ENCODE measurements at places on chromosomes 1 and 21. TPM values are rescaled to one million over a fixed set of nuclear protein-coding genes. Genes with fewer than 3 reads are reported as not detected.
A peak's percentile ranks its signal among the peaks of the same experiment; 100 is the strongest.

The SMYD2 gene
- total RNA-seq = 21.7 TPM

GRCh38 chr1:102733491-102734236, 374.7 kb downstream of the COL11A1 start:
- no peak for DNase-seq

GRCh38 chr1:101291562-101292380, 55.0 kb downstream of the S1PR1 start:
- no peak for DNase-seq

GRCh38 chr1:24965571-24965930, 35.5 kb upstream of the RUNX3 start:
- no peak for DNase-seq

DNA sequence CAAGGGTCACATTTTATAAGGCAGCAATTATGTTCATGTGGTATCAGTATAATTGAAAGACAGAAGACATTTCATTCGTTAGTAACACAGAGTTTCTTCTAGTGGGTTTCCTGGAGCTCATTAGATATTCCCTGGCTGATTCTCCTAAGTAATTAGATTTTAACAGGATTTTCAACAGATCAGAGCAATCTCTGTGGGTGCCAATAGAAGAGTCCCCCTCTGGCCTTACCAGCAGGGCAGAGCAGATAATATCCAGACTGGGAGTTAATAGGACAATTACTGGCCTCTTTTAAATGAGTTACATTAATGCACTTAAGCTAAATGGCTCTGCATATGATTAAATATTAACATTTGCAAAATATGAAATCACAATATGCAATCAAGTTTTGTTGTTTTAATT, 74.2 kb upstream of the FOXD3 start:
- DNase-seq = no peak

DNA sequence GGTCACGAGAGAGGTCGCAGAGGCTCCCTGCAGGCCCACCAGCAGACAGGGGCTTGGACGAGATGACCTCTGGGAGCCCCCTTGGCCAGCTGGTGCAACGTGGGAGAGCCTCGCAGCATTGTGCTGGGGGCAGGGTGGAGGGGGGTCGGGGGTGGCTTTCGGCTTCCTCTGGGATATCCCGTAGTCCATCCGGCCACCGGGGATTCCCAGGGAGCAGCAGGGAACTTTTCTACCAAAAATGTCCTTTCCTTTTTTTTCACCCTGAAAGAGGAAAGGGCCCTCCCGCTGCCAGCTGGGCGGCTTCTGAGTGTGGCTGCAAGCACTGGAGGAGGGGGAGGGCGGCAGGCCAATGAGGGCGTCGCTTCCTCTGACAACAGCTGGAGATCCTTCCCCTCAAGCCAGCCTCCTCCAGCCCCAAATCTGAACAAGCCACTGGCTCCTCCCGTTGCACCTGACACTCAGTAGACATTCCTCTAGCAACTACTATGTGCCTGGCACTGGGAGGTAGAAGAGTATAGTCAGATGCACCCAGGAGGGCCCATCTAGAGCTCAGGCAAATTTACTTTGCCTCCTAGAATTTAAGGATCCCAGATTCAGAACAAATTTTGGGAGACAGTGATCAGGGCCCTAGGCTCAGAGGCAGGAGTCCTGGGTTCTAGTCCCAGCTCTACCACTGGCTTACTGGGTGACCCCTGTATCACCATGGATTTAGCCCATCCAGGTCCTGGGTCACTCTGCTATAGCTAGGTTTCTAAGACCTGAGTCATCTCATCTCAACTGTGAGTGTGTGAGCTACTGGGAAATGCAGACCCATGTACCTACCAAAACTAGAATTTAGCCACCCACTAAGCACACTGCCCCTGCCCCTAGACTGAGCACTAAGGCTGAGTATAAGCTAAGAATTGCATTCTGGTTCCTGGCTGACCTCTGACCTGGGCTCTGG, 2.7 kb downstream of the MOB3C start:
- DNase-seq = peak; percentile 42

The RNF186 gene
- total RNA-seq = not detected

The LEMD1 gene
- not detected for total RNA-seq

The MYBPH gene
- not detected for total RNA-seq

DNA sequence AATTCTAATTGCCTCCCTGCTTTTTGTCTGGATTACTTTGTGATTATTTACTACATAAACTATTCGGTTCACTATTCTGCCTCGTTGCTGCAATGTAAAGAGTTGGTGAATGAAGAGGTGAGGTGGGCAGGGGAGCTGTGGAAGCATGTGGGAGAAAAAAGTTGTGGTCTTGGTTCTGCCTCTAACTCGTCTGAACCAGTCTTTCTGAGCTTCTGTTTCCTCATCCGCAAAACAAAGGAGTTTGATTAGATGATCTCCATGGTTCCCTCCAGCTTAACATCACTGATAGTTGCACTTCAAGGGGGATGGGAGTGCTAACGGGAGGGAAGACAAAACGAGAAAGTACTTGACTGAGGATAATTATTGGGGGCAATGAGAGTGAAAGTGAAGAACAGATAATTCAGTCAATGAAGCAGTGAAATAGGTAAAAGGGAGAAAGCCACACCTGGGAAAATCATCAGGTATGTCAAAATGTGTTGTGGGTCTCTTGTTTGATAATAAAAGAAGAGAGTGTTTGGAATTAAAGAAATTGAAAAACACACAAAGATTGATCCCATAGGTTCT, 26.2 kb upstream of the UHMK1 start:
- DNase-seq = no peak

The CFHR2 gene
- total RNA-seq = not detected

DNA sequence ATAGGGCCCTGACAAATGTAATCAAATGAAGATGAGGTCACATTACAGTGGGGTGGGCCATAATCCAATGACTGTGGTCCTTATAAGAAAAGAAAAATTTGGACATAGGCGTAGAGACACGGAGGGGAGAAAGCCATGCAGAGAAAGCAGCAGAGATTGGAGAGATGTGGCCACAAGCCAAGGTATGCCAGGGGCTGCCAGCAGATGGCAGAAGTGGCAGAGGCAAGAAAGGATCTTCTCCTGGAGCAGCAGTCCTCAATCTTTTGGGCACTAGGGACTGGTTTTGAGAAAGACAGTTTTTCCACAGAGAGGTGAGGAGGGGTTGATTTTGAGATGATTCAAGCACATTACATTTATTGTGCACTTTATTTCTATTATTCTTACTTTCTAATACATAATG, 355.1 kb downstream of the NPHP4 start:
- DNase-seq = no peak

The RNASEL gene
- 4.4 TPM for total RNA-seq

The TRIM17 gene
- not detected for total RNA-seq

DNA sequence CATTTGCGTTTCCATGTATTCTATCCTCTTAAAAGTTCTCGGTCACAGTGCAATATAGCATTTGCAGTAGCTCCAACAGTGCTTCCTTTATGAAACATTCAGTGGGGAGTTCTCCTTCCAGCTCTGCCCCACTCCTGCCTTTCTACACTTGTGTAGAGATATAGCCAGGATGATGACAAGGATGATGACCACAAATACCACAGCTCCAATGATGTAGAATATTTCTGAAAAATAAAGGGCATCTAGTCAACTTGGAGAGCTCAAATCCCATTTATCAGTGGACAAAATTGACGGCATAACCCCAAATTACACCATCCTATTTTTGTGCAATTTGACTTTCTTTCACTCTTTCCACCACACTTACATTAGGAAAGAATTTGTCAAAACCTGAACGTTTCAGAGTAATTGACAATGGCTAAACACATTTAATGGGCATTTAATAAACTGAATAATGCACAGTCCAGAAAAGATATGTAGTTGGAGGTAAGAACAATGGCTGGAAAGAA, 11.1 kb downstream of the F3 start:
- no peak for DNase-seq

- peak; percentile 60 for DNase-seq
These were observed 28.3 kb upstream of the LY9 start for GRCh38 chr1:160767395-160768294.

DNA sequence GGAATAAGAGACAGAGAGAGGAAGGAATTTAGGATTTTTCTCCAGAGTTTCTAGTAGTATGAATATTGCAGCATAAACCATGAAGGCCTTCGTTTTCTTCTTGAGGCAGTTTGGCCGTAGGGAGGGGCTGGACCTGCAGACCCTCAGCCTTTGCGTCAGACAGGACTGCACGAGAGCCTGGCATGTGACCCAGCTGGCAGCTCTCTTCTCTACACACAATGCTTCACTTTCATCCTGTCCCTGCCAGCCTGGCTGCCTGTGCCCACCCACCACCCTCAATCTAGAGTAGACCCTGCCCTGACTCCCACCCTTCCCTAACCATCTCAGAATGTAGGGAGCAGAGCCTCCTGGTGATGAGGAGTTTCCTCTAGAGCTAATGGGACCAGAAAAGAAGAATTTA, 1.6 kb downstream of the CA14 start:
- DNase-seq = no peak

- DNase-seq = no peak
These were observed 8.2 kb downstream of the KDM1A start for GRCh38 chr1:23027352-23027907.

- DNase-seq = no peak
These were observed 190.4 kb downstream of the ZBTB18 start for GRCh38 chr1:244241438-244241837.

DNA sequence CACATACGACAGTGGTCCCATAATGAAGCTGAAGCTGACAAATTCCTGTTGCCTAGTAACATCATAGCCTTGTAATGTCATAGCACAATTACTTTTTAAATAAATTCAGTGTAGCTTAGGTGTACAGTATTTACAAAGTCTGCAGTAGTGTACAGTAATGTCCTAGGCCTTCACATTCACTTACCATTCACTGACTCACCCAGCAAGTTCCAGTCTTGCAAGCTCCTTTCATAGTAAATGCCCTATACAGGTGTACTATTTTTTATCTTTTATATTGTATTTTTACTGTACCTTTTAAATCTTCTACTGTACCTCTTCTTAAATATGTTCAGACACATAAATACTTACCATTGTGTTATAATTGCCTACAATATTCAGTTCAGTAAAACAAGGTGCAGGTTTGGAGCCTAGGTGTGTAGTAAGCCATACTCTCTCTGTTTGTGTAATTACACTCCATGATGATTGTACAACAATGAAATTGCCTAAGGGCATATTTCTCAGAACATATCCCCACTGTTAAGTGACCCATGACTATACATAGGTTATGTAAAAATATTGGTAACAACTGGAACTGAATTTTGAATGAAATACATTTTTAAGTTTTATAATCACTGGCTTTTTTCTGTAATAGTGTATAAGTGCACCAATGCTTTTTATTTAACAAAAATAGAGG, 33.5 kb upstream of the ADAM30 start:
- no peak for DNase-seq

DNA sequence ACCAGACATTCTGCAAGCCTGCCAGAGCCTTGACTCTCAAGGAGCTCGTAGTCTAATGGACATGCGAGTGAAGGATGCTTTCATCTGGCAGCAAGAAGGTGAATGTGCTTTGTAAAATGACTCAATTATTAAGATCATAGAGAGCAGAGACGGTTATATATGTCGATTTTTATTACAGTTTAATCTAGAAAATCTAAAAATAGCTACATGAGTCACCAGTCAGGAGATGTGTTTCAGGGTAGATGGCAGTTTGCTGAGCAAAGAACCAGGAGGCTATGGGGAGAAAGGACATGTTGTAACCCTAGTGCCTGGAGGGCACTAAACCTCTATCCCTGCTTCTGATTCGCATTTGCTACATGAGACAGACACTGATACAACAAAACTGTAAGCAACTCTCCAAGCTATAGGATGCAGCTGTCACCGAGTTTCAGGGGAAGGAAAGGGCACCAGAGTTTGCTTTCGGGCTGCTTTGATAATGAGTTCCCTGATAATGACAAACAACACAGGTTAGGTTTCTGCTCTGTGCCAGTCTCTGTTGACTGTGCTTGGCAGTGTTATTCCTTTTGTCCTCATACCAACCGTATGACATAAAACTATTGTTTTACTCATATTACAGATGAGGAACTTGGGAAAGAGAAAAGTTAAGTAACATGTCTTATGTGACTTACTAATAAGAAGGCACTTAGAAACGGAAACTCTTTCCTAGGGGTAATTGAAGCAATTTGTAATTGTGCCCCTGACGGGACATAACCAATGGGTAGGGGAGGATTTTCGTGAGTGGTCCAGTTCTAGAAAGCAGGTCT, 43.2 kb downstream of the C1orf198 start:
- DNase-seq = no peak

The RXRG gene
- not detected for total RNA-seq

GRCh38 chr1:156538711-156539440, 33.5 kb downstream of the IQGAP3 start:
- no peak for DNase-seq

- no peak for DNase-seq
These were observed 25.5 kb downstream of the CD34 start for GRCh38 chr1:207885129-207886032.

DNA sequence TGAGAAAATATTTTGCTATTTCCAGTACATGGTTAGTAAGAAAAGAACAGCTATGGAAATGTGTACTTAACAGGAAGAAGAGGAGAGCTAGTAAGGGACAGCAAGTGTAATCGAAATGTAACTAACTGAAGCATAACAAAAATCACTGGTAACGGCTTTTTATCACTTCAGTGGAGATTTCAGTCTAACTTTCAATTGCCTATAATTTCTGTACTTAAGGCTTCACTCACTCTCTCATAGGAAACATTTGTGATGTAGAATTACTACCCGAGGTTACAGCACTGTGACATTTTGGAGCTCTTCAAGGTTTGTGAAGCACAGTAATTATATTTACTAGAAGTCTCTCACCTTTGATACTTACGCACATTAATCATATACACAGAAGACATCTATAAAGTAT, 1119.1 kb downstream of the AMY1C start:
- DNase-seq = no peak

GRCh38 chr1:97139512-97139911, 417.9 kb downstream of the PTBP2 start:
- no peak for DNase-seq

- no peak for DNase-seq
These were observed 52.4 kb upstream of the H6PD start for GRCh38 chr1:9181990-9182783.

- no peak for DNase-seq
These were observed 18.8 kb downstream of the PIK3C2B start for GRCh38 chr1:204475656-204476432.

GRCh38 chr1:70361727-70362398, 7.3 kb upstream of the ANKRD13C start:
- DNase-seq = no peak

The ATF3 gene
- total RNA-seq = 11.2 TPM

- DNase-seq = no peak
These were observed 9.2 kb upstream of the SARS1 start for GRCh38 chr1:109204484-109204883.

GRCh38 chr1:181319907-181320306, 163.4 kb upstream of the CACNA1E start:
- no peak for DNase-seq
